ENCODE measurements at places on chromosomes 16 and 17.

GRCh38 chr17:77106874-77107358 is 33.9 kb upstream of the SEC14L1 start:
- no peak for DNase-seq

DNA sequence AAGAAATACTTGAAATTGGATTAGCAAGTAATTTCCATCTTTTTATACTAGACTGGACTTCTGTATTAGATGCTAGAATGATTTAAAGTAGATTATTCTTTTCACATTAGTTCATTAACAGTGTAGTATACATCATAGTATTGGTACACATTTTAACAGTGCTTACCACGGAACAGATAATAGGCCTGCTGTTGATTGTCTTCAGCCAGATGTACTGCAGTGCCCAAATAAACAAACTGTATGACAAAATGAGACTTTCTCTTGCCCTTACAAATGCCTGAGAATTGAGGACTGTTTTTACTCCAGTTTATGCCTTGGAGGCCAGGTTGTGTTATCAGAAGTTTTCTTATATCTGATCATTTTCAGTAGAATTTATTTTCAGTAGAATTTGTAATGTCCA is 631 bp downstream of the EVI2A start:
- no peak for DNase-seq

GRCh38 chr16:20948444-20948843 is 47.9 kb downstream of the LYRM1 start:
- DNase-seq: no peak

- no peak for DNase-seq
Observed at GRCh38 chr16:55700067-55700466, 44.3 kb downstream of the SLC6A2 start.

GRCh38 chr17:7633093-7633492 is 3.2 kb downstream of the SHBG start:
- no peak for DNase-seq

DNA sequence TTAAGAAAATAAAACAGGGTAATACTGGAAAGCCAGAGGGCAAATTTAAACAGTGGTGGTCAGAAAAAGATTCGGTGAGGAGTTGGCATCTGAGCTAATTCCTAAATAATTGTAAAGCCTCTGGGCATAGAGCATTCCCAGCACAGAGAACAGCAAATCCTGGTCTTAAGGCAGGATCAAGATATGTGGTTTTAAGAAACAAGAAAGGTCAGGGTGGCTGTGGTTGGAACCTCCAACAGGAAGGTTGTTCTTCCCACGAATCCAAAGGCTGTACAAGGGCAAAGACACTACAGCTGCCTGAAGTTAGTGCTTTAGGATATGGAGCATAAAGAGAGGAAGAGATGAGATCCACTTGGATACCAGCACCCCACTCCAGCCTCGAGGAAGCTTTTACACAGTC is 114.6 kb downstream of the ZNF18 start:
- DNase-seq: no peak

- no peak for DNase-seq
Observed at GRCh38 chr16:67430504-67430976, 381 bp upstream of the HSD11B2 start.
